ENCODE measurements at places on chromosomes 7 and 10.

- DNase-seq = peak; percentile 30
These were observed 88.9 kb upstream of the PAX2 start for GRCh38 chr10:100656454-100656853.

DNA sequence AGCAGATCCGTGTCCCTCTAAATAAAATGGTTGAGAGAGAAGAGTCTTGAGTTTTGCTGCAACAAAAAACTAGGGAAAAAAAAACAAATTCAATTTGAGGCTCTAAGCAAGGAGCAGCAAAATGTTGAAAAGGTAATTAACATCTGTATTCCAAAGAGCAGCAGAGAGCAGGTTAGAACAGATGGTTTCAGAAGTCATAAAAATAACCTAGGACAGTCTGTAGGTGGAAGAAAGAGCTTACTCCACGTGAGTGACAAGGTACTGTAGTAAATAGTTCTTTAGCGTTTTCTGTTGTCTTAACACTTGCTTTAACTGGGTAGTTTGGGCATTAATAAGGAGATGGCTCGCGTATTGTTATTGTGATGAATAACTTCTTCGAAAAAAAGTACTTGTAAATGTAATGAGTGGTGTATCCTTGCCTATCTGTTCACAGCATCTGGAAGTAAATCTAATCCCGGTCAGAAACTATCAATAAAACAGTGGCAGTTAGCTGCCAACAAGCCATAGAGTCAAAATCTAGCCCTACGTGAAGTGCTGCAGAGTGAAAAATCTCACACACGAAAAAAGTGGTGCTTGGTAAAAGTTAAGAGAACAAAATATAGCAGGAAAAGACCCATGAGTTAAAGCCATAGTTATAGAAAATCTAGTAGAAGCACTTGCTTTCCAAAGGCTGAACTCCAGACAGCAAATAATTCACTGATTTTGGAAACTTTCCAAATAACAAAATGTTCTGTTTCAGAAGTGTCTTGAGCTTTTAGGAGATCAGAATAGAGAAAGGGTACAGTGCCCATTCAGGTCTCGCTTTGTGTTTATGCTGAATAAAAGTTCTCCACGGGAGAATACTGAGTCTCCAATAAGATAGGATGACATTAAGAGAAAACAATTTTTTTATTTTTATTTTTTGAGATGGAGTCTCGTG lies 49.3 kb upstream of the PARD3 start:
- no peak for DNase-seq

DNA sequence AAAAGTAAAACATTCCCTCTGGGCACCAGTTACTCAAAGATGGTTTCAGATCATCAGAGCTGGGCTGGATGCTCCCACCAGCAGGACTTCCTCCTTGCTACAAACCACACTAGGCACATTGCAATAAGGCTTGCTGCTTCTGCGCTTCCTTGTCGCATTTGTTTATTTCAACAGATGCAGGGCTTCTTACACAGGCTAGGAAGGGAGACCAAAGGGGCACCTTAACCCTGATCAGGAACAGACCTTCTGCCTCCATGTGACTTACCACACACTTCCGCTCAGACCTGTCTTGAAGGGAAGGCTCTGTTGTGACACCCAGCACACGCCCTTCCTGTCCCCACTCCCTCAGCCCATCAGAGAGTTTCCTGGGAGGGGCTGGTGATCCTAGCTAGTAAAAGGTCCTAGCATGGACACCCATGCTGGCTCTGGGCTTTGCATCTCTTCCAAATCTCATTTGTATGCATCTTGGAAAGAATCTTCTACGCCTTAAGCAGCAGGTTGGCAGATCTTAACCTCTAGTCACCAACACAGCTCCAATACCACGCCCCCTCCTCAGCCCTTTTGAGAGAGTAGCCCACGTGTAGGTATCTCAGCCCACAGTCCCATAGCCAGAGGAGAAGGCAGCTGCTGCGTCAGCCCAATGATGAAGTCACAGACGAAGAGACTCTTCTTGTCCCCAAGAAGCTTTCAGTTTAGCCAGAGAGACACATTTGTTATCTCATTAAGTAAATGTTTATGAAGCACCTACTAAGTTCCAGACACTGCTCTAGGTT lies 47.1 kb upstream of the SVIL start:
- peak; percentile 31 for DNase-seq

DNA sequence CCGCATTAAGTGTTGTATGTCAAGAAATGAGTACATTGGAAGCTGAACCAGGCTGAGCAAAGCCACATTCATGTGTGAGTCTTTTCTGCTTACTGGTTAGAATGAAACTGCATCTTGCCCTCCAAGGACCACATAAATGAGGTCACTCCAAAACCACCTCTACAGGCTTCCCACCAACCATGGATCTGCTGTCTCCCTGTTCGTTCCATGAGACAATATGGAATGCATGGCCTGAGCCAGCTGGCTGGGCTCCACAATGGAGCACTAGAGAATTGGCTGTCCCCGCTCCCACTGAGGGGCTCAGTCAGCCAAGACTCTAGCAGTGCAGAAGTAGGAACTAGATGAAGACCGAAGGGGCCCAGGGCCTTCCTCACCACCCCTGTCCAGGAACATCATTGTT lies 120.8 kb downstream of the TNS3 start:
- no peak for DNase-seq

DNA sequence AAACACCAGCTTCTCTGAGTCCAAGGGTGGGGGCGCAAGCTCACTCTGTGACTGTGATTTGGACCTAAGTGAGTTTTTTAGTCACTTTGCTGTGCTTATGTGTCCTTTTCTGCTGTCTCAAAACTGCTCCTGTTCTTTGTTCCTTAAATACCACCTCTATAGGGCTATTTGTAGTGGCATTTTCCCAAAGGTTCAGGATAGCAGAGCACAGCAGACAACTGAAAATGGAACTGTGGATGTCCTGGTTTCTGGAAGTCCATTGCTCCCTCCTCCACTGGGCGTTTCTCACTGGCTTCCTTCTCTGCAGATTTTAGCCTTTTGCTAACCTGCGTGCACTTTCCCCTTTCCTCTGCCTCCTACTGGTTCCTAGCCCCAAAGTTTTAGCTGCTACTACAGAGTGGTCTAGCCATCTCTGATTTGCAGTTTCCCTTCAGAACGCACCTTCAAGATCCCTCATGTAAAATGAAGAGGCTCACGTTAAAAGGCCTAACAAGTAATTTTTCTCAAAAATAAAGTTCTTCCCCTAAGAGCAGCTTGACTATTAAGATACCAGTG lies 25.6 kb downstream of the BLVRA start:
- no peak for DNase-seq

DNA sequence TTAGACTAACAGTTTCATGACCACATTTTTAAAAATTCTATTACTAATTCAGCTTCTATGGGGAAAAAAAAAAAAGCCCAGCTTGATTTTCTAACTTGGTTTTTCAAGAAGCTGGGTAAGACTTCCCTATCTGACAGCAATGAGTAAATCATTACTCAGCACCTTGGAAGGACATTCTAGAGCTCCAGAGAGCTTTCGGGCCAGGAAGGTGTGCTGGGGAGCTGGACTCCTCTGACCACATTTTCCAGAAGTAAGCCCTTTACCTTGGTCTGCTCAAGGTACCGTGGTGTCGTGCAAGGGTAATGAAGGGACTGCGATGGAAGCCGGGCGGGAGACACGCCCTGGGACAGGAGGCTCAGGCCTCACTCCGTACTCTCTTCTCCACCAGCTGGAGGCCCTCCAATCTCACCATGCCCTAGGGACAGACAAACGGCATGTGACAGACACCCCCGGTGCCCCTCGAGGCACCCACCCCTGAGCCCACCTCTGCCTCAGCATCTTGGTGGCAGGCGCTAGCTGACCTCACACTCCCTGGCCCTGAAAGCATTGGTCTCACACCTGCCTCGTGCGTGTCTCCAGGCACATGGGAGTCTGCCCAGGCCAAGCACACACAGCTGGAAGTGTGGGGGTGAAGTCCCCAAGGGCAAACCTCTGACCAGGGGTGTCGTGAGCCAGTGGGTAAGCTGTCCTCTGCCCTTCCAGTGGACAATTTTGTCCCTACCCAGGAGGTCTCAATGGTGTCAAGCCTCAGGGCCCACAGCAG lies 152.1 kb downstream of the OAT start:
- no peak for DNase-seq

- no peak for DNase-seq
These were observed 16.4 kb upstream of the NODAL start for GRCh38 chr10:70457759-70458305.

Data from activated naive CD8-positive, alpha-beta T cell treated with anti-CD3 and anti-CD28 coated beads for 36 hours (primary cell).